Astrocyte (in vitro differentiated cells and primary cell): ENCODE measurements at places on chromosomes 12 and 14. TPM values are rescaled to one million over a fixed set of nuclear protein-coding genes. Genes with fewer than 3 reads are reported as not detected.

GRCh38 chr14:95885278-95885677, 8.6 kb downstream of the TUNAR start:
- no peak for DNase-seq

SYNJ2BP gene
- 31.7 and 35.7 TPM in 2 replicates for total RNA-seq

SERPINA12 gene
- not detected in 2 replicates for total RNA-seq

- DNase-seq = no peak
Observed at GRCh38 chr12:75317784-75318183, 12.3 kb downstream of the CAPS2 start.

DNA sequence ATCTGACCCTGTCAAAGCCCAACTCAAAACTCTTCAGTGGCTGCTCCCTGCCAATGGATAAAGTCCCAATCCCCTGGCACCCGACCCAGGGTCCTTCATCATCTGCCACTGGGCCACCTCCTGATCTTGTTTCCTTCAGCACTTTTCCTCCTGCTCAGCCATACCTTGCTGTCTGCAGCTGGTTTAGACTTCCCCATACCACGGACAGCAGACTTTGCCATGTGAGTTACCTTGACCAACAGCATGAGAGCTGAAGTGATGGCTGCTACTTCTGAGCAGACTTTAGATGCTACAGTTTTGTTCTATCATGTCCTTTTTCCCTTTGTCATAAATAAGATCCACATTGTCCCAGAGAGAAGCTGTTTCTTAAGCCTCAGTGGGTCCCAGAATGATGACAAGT, 33.3 kb upstream of the STON2 start:
- DNase-seq = no peak

DNA sequence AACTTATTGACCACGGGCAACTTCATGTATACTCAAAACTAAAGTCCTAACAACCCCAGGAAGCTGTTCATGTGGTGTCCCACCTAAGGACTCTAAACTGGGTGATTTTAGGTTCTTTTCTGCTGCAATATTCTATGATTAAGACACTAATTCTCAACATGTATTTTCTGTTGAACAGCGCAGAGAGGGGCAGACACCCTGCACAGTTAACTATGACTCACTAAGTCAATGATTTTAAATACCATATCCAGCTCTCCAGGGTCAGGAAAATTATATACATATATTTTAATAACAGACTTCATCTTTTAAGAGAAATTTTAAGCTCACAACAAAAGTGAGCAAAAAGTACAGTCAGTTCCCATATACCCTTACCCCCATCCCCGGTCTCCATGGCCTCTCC, 85.0 kb downstream of the FOXN3 start:
- DNase-seq = no peak

JAG2 gene
- total RNA-seq = 5.8 and 6.6 TPM in 2 replicates

COL2A1 gene
- 11.2 and 20.3 TPM in 2 replicates for total RNA-seq

- DNase-seq = no peak
Observed at GRCh38 chr14:62429683-62430082, 615.6 kb downstream of the KCNH5 start.

DNA sequence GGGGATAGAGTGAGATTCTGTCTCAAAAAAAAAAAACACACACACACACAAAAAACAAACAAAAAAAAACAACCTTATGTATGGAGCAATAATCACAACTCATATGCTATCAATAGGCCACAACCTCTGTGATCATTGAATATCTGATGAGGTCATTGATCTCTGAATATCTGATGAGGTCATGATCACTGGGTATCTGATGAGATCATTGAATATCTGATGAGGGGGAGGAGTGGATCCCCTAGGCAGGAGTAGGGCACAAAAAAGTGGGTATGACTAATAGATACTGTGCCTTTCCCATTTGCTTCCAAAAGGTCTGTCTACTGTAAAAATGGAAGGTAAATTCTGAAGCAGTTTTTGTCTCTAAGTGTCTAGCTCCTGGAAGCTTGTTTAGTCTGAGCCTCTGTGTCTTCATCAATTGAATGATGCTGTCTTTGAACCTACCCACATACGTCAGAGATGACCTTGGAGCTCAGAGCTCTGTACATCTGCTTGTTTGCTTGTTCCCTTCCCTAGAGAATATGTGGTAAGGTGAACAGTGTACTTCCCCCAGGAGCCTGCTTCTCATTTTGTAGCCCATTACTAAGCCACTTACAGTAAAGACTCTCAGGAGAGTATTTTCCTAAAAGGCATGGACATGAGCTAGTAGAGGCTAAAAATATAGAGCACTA, 13.6 kb downstream of the PAH start:
- DNase-seq = no peak

RHNO1 gene
- 15.0 and 15.6 TPM in 2 replicates for total RNA-seq

GRCh38 chr12:128944956-128945355, 91.7 kb downstream of the GLT1D1 start:
- no peak for DNase-seq

DNA sequence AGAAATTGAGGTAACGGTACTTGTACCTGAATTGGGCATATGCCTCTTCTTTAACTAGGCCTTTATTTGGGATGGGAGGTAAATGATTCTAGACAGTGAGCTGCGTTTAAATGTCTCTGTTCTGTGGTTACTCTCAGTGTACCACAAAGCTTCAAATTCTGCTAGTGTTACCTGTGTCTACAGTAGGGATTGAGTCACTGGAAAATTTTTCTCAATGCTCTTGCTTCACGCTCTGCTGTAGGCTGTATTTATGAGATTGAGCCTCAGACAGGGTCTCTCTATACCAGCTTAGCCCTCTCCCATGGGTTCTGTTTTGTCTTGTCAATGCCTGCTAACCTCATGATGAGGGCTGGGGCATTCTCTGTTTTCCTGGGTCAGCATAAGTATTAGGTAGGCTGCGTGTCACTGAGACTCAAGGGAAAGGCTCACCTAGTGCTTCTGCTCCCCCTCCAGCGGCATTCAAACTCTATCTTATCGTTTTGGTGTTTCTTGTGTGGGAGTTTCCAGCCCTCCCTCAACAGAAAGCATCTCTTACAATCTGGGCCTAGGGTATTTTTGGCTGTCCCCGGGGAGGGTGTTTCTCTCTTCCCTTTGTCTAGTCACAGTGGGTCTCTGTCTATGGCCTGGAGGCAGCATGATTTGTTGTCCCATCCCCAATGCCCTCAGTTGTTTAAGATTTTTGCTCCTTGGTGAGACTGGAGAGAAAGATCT, 285.8 kb downstream of the ADGRD1 start:
- no peak for DNase-seq

IFNG gene
- total RNA-seq = not detected in 2 replicates

GRCh38 chr14:64762044-64763034, 58.1 kb downstream of the PLEKHG3 start:
- DNase-seq = peak; percentile 92

DNA sequence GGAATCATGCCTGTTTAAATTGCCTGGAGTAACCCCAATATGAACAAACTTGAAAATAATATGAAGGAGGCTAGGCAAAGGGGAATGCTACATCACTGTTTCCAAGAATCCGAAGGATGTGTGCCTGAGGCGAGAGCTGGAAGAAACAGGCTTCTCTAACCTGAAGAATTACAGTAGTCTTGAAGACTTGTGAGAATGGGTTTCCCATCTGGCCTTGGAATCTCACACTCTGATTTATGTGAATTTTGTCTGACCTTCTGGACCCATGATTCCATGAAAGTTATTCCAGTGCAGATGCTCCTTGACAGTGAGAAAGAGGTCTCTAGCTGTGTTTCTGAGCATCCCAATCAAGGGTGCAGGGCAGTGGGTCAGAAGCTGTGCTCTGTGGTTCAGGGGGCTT, 122.1 kb upstream of the PARP11 start:
- no peak for DNase-seq

GRCh38 chr14:21072781-21073339, 2.8 kb downstream of the ARHGEF40 start:
- no peak for DNase-seq

FBXO21 gene
- 30.8 and 32.0 TPM in 2 replicates for total RNA-seq

DNA sequence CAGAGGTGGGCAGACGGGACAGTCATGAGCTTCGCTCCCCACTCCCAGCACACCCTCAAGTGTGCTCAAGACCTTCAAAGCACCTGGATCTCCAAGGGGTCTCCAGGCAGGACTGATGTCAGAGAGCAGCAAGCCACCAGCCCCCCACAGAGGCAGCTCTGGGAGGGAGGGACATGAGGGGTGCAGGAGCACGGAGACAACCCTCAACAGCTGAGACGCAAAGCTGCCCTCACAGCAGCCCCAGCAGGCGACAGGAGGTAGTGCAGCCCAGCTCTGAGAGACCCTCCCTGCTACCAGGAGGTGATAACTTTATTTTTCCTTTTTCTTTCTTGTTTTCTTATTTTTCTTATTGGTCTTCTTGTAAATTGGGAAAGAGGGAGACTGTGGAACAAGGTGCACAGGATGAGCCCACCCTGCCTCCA, 17.9 kb downstream of the SIVA1 start:
- no peak for DNase-seq

GRCh38 chr14:58077621-58078020, 74.4 kb downstream of the ARMH4 start:
- DNase-seq = peak; percentile 85

P2RX2 gene
- total RNA-seq = not detected in 2 replicates

ACAD10 gene
- total RNA-seq = 16.9 and 18.7 TPM in 2 replicates

DNA sequence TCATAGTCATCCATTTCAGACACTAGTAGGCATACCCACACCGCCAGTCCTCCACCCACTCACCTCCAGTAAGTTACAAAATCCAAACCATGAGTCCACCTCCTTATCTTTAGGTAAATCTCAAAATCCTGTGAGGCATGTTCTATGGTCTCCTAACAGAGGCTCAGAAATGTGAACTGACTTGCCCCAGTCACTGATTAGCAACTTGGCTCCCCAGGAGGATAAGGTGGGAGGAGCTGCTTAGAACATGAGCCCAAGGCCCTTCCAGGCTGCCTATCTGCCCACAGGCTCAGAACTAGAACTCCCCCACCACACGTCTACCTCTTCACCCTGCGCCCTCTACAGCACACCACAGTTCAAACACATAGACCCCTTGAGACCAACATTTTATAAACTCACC, 19.9 kb downstream of the SETD3 start:
- DNase-seq = peak; percentile 24

GRCh38 chr12:72618764-72619163, 346.6 kb downstream of the TRHDE start:
- no peak for DNase-seq

OVCH1 gene
- not detected in 2 replicates for total RNA-seq

DNA sequence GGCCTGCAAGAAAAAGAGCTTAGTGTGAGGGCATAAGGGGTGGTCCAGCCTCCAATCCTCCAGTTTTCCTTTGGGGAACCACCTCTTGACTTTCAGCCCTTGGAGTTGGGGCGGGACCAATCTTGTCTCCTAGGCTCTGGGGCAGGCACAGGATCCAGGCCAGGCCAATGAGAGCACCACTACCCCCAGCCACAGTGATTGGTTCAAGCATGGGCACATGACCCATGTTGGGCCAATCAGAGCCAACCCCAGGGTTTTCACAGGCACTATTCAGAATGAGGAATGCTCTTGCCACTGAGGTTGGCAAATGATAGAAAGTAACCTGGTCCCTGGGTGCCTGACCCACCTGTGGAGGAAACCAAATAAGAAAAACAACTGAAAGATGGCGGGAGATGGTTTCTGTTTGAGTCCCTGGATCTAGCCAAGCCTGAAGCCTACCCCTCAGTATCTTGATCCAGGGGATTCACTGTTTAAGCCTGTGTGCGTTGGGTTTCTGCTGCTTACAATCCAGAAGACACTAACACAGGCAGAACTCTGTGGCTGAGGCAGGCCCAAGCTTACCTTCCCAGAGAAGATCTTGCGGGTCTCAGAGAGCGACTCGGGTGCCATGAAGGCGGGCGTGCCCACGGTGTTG, 42.9 kb downstream of the P2RX4 start:
- DNase-seq = no peak

GRCh38 chr14:105102893-105103292, 37.7 kb upstream of the GPR132 start:
- DNase-seq = no peak

- peak; percentile 77 for DNase-seq
Observed at GRCh38 chr12:104121001-104121400, 17.0 kb downstream of the NFYB start.

PPP4R3A gene
- 79.5 and 80.7 TPM in 2 replicates for total RNA-seq

IFT81 gene
- 12.3 and 12.5 TPM in 2 replicates for total RNA-seq

PTPRB gene
- total RNA-seq = 2.2 and 2.5 TPM in 2 replicates

LIN7A gene
- total RNA-seq = 1.6 and 2.2 TPM in 2 replicates

DNA sequence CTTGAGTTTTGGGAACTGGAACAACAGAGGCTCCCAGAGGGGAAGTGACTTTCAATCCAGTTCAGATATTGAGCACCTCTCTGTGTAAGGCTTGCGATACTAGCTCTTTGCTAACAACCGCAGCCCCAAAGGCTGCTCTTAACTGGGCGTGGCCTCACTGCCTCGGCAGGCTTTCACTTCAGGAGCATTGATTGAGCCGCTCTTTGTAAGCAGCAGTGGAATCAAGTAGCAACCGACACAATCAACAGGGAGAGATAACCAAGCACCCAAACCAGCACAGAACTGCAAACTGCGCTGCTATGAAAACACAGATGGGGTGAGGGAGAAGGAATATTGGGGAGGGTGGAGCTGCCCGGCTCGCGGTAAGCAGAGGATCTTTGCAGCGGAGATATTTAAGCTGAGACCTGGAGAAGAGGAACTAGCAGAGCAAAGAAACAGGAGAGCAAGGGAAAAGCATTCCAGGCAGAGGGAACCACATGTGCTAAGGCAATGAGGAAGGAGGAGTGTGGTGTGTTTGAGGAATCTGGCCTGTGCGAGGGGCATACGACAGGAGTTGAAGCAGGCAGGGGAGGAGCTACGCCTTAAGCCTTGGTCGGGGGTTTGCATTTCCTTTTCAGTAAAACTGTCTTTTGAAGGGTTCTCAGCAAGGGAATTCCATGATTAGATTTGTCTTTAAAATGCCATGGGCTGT, 17.3 kb upstream of the YY1 start:
- DNase-seq = peak; percentile 55

ADCY6 gene
- 28.9 and 33.5 TPM in 2 replicates for total RNA-seq

GRCh38 chr14:101812071-101812470, 50.6 kb downstream of the PPP2R5C start:
- DNase-seq = no peak

- DNase-seq = peak; percentile 85
Observed at GRCh38 chr14:89667983-89668382, 250.9 kb upstream of the FOXN3 start.

GRCh38 chr12:62375603-62376002, 91.0 kb upstream of the MON2 start:
- no peak for DNase-seq

DNA sequence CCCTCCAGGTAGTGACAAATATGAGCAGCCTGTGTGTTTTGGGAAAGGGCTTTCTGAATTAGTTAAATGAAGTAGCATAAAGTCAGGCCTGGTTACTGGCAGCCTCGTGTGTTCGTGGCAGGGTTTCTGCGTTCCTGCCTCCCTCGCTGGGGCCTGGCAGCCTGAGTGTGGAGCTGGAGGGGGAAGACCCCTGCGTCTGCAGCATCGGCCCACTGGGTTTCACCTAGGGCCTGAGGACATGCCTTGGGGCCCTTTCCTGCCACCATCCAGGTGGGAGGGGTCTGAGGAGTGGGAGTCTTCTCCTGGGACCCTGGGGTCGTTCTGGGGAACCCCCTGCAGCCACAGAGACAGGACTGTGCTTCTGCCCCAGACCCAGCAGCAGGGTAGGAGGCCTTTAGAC, 20.4 kb upstream of the AMN start:
- no peak for DNase-seq

RD3L gene
- not detected in 2 replicates for total RNA-seq

- peak; percentile 98 for DNase-seq
Observed at GRCh38 chr12:29320295-29321085, 60.5 kb downstream of the ERGIC2 start.
